ENCODE measurements at places on chromosomes 2 and 18.
A peak's percentile ranks its signal among the peaks of the same experiment; 100 is the strongest.

DNA sequence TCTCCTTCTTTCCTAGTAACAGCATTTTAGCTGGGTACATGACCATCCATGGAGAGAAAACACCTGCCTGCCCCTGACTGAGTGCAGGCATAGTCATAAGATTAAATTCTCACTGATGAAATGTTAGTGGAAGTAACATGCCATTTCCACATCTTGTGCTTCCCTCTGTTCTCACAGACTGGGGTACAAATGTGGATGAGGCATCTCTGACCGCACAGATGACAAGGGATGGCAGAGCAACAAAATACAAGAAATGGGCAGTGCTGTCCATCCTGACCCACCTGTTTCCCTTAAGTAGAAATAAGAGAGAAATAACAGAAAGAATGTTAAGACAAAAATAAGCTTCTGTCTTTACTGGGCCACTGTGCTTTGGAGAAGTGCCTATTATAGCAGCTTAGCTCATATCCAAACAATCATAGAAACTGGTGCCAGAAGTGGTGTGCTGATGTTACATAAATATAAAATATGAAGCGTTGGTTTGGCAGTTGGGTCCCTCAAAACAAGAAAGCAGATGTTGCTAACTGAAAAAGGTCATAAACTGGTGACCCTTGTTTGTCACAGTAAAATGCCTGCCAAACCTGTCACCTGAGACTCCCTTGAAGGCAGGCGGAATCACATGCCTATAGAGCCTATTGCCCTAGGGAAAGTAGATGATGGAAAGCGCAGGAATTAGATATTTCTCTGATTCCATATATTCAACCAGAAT lies 72.4 kb upstream of the CCDC150 start:
- no peak for DNase-seq

DNA sequence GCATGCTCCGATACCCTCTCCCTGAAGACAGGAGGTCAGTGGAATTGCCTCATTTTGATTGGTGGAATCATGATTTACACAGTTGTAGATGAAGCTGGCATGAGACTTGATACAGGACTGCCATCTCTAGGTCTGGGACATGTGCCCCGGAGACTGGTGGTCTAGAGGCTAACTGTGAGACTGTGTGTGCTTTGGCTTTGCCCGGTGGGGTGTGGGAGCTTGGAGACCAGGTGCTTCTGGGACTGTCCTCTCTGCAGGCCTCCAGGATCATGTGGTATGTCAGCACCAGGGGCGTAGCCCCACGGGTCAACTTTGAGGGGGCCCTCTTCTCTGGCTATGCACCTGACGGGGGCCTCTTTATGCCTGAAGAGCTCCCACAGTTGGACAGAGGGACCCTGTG lies 2.7 kb downstream of the THNSL2 start:
- no peak for DNase-seq

DNA sequence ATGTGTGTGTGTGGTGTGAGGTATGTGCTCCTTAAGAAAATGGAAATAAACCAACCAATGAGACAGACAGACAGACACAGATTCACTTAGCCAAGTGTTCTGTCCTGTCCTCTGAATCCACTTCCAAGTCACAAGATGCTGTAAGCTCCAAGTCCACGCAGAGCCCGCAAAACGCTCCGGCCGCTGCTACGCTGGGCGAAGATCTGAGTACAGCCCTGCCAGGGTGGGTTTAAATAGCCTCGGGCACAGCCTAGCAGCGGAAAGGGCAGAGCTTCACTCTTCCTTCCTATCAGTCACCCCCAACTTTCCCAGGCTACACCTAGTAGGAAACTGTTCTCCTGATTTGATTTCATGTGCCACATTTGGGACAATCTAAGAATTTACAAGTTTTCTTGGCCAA lies 121.2 kb upstream of the ANKRD30BL start:
- DNase-seq, result no peak

- no peak for DNase-seq
These were observed 54.9 kb downstream of the FHOD3 start for GRCh38 chr18:36352384-36352783.

GRCh38 chr2:96727431-96727830 lies 12.4 kb downstream of the LMAN2L start:
- DNase-seq, result no peak

- no peak for DNase-seq
These were observed 49.2 kb downstream of the MYOM1 start for GRCh38 chr18:3170441-3171161.

- no peak for DNase-seq
These were observed 59.2 kb upstream of the ATL2 start for GRCh38 chr2:38436227-38436664.

- no peak for DNase-seq
These were observed 92.1 kb downstream of the LRRC30 start for GRCh38 chr18:7322817-7323485.

- no peak for DNase-seq
These were observed 82.0 kb upstream of the RANBP2 start for GRCh38 chr2:108637304-108637669.

DNA sequence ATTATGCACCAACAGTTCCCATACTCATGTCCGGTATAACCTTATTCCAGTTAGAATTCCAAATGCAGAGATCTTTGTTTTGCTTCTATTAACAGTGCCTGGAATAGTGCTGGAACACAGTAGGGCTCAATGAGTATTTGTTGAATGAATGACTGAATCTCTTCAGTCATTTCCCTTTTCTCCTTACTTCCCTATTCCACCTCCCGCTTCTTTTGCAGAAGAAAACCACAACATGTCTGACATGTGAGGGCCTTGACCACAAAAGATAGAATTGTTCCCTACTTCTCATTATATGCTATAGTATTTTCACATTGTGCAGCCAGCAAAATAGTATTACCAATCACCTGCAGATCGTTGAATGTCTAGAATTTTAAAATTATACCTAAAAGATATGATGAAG lies 19.5 kb upstream of the HNRNPLL start:
- no peak for DNase-seq

- DNase-seq, result no peak
These were observed 148.6 kb downstream of the HAUS1 start for GRCh38 chr18:46252759-46253158.

DNA sequence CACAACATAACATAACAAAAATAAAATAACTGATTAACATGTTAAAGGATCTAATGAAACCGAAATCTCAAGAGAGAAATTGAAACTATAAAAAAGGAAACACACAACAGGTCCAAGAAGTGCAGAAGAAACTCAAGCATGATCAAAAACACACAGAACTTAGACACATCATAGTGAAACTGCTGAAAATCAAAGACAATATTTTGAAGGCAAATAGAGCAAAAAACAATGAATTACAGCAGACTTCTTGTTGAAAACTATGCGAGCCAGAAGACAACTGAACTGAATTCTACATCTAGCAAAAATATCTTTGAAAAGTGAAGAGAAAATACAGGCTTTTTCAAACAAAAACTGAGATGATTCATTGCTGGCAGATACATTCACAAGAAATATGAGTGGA lies 61.3 kb downstream of the UGP2 start:
- DNase-seq, result no peak

GRCh38 chr2:238852206-238852869 lies 4.5 kb downstream of the TWIST2 start:
- no peak for DNase-seq

DNA sequence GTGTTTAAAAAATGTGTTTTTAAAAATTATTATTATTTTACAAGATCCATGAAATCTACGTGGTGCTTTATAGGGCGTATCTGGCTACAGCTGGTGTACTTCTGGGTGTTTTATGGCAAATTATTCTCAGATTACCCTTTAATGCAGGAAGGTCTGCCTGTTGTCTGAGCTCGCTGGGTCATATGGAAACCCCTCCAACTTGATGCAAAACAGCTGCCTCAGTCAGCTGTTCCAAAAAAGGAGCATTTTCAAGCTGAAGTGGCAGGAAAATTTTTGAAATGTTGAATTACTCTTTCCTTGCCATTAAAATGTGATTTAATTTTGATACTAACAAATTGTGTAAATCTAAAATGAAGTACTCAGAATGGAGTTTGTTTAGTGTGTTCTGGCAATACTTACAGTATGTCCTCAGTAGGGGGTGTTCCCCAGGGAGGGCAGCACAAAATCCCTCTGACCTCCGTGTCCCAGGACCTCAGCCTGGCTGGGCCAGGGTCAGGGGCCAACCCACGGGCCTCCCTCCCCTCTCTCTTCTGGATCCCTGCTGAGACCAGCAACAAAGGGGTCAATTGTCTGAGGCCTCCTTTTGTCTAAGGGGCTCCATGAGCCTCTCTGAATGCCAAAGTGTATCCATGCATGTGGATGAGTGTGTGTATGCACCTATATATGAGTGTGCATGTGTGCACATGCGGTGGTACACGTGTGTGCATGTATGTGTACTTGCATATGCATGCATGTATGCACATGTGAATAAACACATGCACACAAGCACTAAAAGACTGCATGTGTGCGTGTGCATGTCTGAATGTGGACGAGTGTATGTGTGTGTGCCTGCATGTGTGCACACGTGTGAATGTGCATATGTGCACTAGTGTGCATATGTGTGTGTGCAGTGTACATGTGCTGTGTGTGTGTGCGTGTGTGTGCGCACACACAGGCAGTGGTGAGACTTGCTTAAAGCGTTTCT lies 105.4 kb downstream of the ACOXL start:
- no peak for DNase-seq

- DNase-seq, result no peak
These were observed 11.0 kb downstream of the MAIP1 start for GRCh38 chr2:199966405-199966804.

- peak; percentile 88 for DNase-seq
These were observed at the start of gene GRHL1 for GRCh38 chr2:9951522-9952285. GRHL1 (plus strand) TSS chr2:9951693; CDS start chr2:9951834, 141 bp downstream.

- no peak for DNase-seq
These were observed 44.7 kb upstream of the ZFP36L2 start for GRCh38 chr2:43270930-43271615.

- peak; percentile 23 for DNase-seq
These were observed 14.9 kb downstream of the COPS9 start for GRCh38 chr2:240121190-240121589.

- DNase-seq, result no peak
These were observed 357.8 kb upstream of the CDH20 start for GRCh38 chr18:60975420-60975819.

DNA sequence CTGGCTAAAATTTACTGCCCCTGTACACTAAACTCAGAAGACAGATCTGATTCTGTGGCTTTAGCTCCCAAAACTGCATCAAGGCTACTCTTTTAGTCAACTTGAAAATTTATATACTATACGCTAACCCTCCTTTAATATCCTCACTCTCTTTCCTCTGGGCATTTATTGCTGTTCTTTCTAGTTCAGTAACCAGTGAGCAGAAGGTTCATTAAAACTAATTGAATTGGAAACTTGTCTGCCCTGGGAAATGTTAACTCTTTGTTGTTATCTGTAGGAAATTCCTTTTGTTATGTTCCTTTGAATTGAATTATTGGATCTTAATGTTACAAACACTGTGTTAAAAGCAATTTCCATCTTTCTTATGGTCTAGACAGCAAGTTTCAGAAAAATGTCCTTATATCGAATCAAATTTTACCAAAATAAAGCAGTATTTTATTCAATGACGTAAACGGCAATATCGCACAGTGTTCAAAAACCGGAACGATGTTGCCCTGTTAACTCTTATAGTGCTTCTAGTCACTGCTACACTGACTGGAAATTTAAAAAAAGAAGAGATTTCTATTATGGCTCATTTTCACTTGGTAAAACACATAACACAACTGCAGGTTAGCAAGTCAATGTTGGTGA lies 168.3 kb downstream of the NR4A2 start:
- no peak for DNase-seq

DNA sequence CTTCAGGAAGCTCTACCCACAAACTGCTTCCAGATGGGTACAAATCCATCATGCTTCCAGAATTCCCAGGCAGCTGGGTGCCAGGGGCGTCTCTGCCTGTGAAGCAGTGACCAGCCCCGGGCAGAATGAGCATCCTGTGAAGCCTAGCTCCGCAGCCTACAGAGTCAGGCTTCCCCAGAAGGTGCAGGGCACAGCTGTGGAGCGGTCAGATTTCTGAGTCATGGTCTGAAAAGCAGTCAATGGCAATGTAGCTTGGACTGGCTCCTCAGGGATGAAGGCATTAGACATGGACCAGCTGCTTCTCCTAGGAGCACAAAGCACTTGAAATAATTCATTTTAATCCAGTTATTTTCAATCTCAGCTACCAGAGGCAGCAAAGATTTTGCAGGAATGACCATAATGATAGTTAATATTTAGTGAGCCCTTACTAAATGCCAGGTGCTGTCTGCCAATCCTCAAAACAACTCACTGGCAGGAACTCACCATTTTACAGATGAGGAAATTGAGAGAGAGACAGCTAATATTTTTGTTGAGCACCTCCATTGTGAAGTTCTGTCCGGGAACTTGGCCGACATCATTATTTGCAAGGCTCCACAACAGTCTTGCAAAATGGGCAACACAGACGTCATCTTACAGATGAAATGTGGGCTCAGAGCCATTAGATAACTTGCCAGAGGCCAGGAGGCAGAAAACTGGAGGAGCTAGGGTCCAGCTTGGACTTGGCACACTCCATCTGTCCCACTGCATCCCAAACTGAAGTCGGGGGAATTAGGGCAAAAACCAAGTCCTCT lies 31.7 kb downstream of the ACMSD start:
- DNase-seq, result no peak

GRCh38 chr2:136110526-136110925 lies 7.4 kb downstream of the CXCR4 start:
- DNase-seq, result no peak

GRCh38 chr18:13791181-13791580 lies 32.8 kb upstream of the MC5R start:
- DNase-seq, result no peak

- DNase-seq, result no peak
These were observed 271.4 kb upstream of the SMIM21 start for GRCh38 chr18:75698861-75699260.

- peak; percentile 9 for DNase-seq
These were observed 267.8 kb upstream of the TRIB2 start for GRCh38 chr2:12448846-12449505.

DNA sequence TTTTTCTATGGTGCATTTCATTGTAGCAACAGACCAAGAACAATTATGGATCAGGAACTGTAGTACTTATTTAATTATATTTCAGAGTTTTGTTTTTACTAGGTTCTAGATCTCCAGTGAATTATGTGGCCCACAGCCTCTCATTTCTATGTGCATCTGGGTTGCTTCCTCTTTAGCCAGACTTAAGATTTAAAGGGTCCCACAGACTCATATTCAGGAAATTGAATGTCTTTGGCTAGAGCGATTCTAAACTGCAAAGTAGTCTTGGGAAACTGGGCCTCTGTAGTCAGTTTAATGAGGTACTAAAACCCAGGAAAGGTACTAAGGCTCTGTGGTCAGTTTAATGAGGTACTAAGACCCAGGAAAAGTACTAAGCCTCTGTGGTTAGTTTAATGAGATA lies 94.4 kb downstream of the LYPD6B start:
- no peak for DNase-seq

- no peak for DNase-seq
These were observed 431.2 kb upstream of the SALL3 start for GRCh38 chr18:78548261-78549058.

DNA sequence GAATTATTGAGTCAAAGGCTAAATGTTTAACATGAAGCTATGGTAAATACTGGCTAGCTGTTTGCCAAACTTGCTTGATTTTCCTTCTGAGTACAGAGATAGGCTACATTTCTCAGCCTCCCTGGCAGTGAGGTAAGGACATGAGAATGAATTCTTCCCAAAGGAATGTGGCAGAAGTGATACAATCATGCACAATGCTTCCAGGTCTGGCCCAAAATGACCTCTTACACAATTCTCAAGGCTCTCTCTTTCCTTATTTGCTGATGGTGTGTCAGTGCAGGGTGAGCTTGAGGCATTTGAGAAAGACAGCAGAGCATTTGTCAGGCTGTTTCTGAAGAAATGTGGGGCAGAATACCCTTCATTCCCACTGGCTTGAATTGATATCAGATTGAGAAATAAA lies 95.6 kb upstream of the NABP1 start:
- no peak for DNase-seq
